ENCODE measurements at places on chromosomes 1 and 21.

- peak; percentile 80 for DNase-seq
These were observed 10.5 kb downstream of the MTX1 start for GRCh38 chr1:155218854-155219591.

- peak; percentile 3 for DNase-seq
These were observed 117.7 kb downstream of the FGGY start for GRCh38 chr1:59414406-59415133.

DNA sequence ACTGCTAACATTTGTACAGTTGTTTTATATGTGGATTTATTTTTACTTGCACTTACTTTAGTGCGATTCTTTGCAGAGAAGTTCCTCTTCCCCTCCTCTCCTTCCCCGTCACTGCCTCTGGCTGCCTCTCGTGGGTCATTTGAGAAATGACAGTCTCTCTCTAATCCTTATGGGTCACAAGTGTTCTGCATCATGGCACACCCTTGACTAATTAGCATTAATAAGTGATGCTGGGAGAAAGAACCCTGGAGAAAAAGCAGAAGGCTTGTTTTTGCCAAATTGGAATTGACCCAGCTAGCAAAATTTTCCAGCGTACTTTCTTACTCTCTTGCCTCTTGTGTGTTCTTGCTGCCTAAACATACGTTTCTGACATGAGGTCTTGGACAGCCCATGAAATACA is 301.2 kb downstream of the DUSP10 start:
- no peak for DNase-seq

DNA sequence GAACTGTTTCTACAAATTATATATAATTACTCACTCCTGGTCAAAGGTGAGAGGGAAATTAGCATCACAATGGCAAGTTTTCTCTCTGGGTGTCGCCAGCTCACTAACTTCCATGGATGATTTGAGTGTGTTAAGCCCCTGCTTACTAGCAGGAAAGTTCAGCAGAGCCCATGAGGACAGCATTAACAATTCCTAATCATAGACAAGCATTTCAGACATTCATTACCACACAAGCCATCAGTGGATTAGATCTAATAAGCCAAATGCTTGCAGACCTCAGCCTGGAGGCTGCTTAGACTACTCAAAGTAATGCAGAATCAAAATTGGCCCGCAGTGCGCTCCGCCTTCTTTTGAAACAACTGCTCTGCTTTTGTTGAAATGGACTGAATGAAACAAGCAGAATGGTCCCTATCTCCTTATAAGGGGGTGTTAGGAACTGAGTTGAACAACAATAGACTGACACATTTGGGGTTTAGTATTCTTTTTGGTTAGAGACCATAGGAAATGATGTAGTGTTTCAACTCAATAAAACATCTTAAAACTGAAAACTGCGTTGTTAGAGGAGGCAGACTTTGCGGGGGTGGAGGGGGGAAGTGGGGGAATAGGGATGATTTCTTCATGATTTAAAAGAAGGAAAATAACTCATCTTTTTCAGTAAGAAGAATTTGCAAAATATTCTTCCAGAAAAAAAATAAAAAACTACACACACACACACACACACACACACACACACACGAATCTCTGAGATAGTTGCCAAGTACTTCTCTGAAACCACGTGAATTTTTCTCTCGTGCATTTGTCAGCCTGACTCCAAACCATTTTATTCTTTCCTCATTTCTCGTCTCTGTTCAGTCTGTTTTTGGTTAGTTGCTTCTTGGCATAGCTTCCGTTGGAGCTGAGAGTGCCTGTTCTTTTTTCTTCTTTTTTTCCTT is 54.6 kb downstream of the GORAB start:
- DNase-seq: no peak

DNA sequence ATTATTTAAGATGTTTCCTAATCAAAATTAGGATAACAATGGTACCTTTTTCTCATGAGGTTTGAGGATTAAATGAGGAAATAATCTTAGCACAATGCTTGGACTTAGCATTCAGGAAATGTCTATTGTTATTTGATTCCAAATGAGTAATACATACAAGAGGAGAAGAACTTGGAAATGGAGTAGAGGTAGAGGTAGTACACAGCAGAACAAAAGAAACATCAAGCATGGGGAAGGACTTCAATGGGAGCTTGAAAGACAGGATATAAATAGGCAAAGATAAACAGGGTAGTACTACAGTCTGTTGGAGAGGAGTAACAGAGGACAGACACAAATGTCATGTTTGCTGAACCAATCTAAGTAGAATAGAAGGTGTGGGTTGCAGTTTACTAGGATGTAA is 59.5 kb upstream of the RGS2 start:
- DNase-seq: no peak

Measured in SHP77 treated with DMSO at 0.1 percent for 48 hours (cell line).